Common myeloid progenitor, CD34-positive (primary cell): ENCODE measurements at places on chromosomes 4 and X.

DNA sequence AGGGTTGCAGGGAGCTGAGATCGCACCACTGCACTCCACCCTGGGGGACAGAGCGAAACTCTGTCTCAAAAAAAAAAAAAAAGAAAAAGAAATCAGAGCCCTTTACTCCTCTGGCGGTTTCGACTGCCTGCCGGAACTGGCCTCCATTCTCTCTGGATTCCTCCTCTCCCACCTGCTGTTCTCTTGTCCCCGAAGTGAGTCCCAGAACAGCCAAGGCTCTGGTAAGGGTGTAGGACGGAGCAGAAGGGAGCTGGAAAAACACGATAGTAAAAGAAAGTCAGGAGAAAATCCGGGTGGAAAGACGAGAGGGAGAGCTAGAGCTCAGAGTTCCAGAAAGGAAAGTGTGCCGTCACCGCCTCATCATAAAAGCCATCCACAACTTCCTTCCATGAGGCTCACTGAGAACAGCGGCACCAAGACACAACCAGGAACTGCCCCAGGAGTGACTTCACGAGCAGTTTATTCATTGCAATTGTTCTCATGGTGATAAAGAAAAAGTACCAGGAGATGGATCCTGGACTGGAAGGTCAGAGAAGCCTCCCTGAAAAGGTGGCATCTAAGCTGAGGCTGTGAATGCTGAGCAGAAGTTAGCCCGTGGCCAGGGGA is 12.3 kb downstream of the TLR3 start:
- H3K4me3 ChIP-seq = no peak overlapping the region
- no peaks in the 10 kb centered on the region for H3K4me1 ChIP-seq
- no peak overlapping the region for H3K27ac ChIP-seq
- no peaks in the 10 kb centered on the region for H3K27me3 ChIP-seq

DNA sequence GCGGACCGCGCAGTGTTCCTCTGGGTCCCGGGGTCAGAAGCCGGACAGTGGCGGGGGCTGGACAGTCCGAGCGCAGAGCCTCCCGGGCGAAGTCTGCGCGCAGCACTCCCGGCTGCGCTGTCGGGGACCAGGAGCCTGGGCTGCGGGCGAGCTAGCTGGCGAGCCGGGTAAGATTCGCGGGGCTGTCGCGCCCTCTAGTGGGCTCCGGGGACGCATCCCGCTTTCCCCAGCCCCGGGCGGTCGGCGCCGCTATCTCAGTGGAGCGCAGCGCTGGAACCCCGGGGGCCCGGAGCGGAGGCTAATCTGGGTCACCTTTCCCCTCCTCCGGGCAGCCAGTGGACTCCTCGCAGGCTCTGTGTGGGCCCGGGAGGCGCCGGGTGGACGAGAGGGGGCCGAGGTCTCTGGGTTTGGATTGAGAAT is 4.2 kb downstream of the PDGFRA start:
- H3K27me3 ChIP-seq = peaks cover 29% of the 10 kb centered on the region
- H3K36me3 ChIP-seq = no peaks in the 10 kb centered on the region
- H3K4me1 ChIP-seq = peaks cover 50% of the 10 kb centered on the region
- peak; percentile 88 for DNase-seq

GRCh38 chrX:119755981-119756533 is 2.3 kb upstream of the SOWAHD start:
- H3K27me3 ChIP-seq = peaks cover 3% of the 10 kb centered on the region
- H3K27ac ChIP-seq = peak overlapping the region; percentile 63
- H3K36me3 ChIP-seq = no peaks in the 10 kb centered on the region

GRCh38 chr4:35539404-35540055 is 704.8 kb downstream of the ARAP2 start:
- H3K27ac ChIP-seq = no peak overlapping the region
- H3K4me3 ChIP-seq = no peak overlapping the region
- H3K27me3 ChIP-seq = no peaks in the 10 kb centered on the region
- no peaks in the 10 kb centered on the region for H3K36me3 ChIP-seq

DNA sequence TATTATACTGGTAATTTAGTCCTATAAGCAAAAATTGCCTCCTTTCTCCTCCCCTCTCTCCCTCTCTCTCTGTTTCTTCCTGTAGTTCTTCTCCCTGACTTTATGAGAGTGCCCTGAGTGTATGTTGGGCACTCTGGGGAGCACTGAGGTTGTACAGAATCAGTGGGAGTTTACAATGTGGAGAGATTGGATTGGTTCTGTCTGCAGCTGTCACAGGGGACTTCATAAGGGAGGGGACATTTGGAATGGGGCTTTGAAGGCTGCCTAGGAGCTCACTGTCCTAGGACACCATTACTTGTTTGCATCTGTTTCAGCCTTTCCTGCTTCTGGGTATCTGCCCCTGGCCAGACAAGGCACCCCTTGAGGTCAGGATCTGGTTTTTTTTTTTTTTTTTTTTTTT is 22.9 kb downstream of the SH3TC1 start:
- H3K27ac ChIP-seq = no peak overlapping the region
- H3K27me3 ChIP-seq = no peaks in the 10 kb centered on the region
- no peaks in the 10 kb centered on the region for H3K36me3 ChIP-seq
- no peak overlapping the region for H3K4me3 ChIP-seq
- DNase-seq = no peak
- peaks cover 70% of the 10 kb centered on the region for H3K4me1 ChIP-seq

- H3K27me3 ChIP-seq = no peaks in the 10 kb centered on the region
- no peaks in the 10 kb centered on the region for H3K4me1 ChIP-seq
- no peak for DNase-seq
- no peak overlapping the region for H3K27ac ChIP-seq
- H3K36me3 ChIP-seq = peaks cover 2% of the 10 kb centered on the region
- peak overlapping the region; percentile 63 for H3K4me3 ChIP-seq
Measured at GRCh38 chrX:56783450-56783831, 54.4 kb downstream of the NBDY start.

GRCh38 chrX:104972737-104973136 is 247.8 kb downstream of the TEX13A start:
- no peak overlapping the region for H3K4me3 ChIP-seq
- H3K27me3 ChIP-seq = no peaks in the 10 kb centered on the region
- DNase-seq = no peak

- H3K27me3 ChIP-seq = no peaks in the 10 kb centered on the region
- no peak overlapping the region for H3K4me3 ChIP-seq
- no peak for DNase-seq
- H3K4me1 ChIP-seq = no peaks in the 10 kb centered on the region
Measured at GRCh38 chr4:21276046-21276445, 575.8 kb downstream of the PACRGL start.

DNA sequence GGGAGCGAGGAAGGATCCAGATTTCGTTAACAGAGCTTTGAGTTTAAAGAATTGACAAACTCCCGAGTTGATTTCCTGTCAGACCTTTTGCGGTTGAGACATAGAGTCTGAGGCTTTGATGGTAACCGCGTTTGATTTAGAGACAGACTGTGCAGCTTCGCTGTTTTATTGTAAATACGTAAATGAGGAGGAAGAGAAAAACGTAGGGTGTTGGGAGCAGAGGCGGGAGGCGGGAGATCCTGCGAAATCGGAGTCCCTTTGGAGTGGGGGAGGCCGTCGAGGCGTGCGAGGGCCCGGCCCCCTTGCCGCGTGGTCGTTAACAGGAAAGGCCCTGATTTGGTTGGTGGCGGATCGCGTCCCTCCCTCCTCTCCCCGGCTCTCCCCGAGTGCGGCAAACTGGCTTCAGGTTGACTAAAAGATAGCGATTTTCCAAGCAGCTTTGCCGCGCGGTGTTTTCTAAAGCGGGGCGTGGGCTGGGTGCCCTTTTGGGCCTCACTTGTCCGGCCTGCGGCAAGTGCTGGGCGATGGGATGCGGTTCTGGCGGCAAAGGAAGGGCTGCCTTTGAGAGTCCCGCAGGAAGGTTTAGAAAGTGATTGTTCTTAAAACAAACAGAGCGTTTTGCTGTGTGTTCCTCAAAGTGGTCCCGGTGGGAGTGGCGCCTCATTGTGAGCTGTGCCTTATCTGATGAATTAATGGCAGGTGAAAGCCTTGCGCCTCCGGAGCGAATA is 857 bp downstream of the SCML1 start:
- no peak overlapping the region for H3K27ac ChIP-seq
- H3K4me3 ChIP-seq = peak overlapping the region; percentile 40
- no peaks in the 10 kb centered on the region for H3K36me3 ChIP-seq
- no peaks in the 10 kb centered on the region for H3K27me3 ChIP-seq

DNA sequence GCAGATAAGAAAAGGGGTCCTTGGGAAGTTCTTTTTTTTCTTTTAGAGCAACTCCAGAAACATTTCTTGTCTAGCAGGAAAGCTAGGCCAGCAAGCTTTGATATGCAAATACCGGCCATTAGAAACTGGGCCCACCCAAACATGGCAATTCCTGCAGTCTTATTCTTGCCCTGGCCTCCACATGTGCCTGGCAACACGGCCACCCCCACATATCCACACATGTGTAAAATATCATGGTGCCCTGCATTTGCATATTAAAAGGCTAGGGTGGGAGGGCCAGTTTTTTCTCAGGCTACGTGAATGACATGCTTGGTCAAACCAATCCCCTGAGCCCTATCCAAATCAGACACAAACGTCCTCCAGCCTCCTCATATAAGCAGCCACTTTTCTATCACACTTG is 171.7 kb upstream of the ZCCHC13 start:
- no peak for DNase-seq
- no peak overlapping the region for H3K4me3 ChIP-seq
- no peaks in the 10 kb centered on the region for H3K4me1 ChIP-seq
- H3K36me3 ChIP-seq = no peaks in the 10 kb centered on the region
- H3K27ac ChIP-seq = no peak overlapping the region

DNA sequence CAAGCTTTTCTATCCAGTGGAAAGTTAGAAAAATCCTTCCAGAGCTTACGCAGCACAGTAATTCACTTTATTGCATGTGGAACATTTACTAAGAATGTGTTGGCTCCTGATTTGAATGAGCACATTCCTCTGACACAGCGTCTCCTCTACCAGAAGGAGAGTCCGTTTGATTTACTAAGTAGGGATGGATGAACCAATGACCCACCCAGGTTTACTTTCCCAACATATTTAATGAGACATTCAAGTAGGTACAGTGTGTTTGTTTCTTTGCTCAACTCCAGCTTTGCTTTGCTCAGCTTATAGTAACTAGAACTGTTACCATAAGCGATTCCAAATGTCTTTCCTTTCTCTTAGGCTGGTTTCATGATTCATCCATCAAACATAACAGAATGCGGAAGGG is 161.7 kb downstream of the SMARCA1 start:
- H3K4me1 ChIP-seq = no peaks in the 10 kb centered on the region
- H3K36me3 ChIP-seq = no peaks in the 10 kb centered on the region
- H3K27me3 ChIP-seq = no peaks in the 10 kb centered on the region
- no peak overlapping the region for H3K4me3 ChIP-seq

GRCh38 chrX:73214426-73215094 is at the start of gene NAP1L2:
NAP1L2 (minus strand) TSS chrX:73214851; CDS start chrX:73214492, 359 bp downstream.
- no peaks in the 10 kb centered on the region for H3K36me3 ChIP-seq
- peak; percentile 90 for DNase-seq
- H3K27ac ChIP-seq = peak within 1 kb of the TSS; percentile 68
- H3K4me3 ChIP-seq = peak within 1 kb of the TSS; percentile 73

GRCh38 chrX:122047261-122047660 is 999.9 kb downstream of the GLUD2 start:
- DNase-seq = no peak
- no peak overlapping the region for H3K4me3 ChIP-seq

GRCh38 chr4:62366939-62367338 is 1166.8 kb downstream of the ADGRL3 start:
- no peaks in the 10 kb centered on the region for H3K4me1 ChIP-seq
- no peak for DNase-seq
- H3K4me3 ChIP-seq = no peak overlapping the region
- H3K36me3 ChIP-seq = no peaks in the 10 kb centered on the region

- no peak overlapping the region for H3K4me3 ChIP-seq
- no peak for DNase-seq
- H3K4me1 ChIP-seq = no peaks in the 10 kb centered on the region
Measured at GRCh38 chr4:138677212-138677611, 338.4 kb upstream of the NOCT start.

GRCh38 chrX:44439242-44439794 is 95.8 kb upstream of the EFHC2 start:
- no peak overlapping the region for H3K4me3 ChIP-seq
- no peak overlapping the region for H3K27ac ChIP-seq
- no peaks in the 10 kb centered on the region for H3K4me1 ChIP-seq
- DNase-seq = no peak

GRCh38 chrX:38142610-38143009 is 78.1 kb downstream of the SRPX start:
- no peaks in the 10 kb centered on the region for H3K27me3 ChIP-seq
- H3K4me1 ChIP-seq = no peaks in the 10 kb centered on the region
- H3K36me3 ChIP-seq = no peaks in the 10 kb centered on the region
- H3K27ac ChIP-seq = no peak overlapping the region
- H3K4me3 ChIP-seq = no peak overlapping the region

DNA sequence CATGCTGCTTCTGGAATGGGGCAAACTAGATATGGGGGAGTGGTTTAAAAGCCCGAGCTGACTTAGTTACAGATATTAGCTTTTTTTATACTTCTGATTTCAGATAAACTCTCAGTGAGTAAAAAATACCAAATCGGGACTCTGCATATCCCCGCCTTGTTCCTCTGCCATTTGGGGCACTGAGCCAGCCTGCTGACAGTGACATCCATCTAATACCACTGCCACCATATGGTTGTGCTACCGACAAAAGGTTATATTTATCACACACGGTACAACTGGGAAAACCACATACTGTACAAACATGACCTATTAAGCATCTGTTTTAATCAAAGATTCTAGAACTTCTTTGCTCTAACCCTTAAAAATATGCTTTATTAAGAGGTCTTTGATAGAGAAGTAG is 78.7 kb downstream of the GALNT7 start:
- H3K4me1 ChIP-seq = no peaks in the 10 kb centered on the region
- H3K27me3 ChIP-seq = no peaks in the 10 kb centered on the region
- H3K27ac ChIP-seq = no peak overlapping the region
- peak; percentile 63 for DNase-seq
- H3K36me3 ChIP-seq = peaks cover 2% of the 10 kb centered on the region

DNA sequence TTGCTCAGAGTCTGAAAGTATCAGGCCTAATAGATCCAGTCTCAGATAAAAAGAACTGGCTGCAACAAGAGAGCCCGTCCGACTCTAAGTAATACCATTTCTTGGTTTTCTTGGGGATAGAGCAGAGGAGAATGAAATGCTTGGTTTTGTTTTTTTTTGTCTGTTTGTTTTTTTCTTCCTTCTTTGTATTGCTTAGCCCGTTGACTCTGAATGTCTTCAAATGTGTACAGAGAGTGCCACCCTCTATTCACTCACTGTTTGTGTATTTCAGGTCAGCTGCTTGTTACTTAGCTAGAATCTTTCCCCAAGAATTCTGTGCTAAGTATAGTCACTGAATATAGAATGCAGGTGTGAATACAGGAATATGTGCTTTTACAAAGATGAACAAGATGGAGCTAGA is 5.7 kb upstream of the TMEM156 start:
- no peak overlapping the region for H3K4me3 ChIP-seq
- H3K27ac ChIP-seq = no peak overlapping the region
- H3K4me1 ChIP-seq = peaks cover 1% of the 10 kb centered on the region
- no peaks in the 10 kb centered on the region for H3K36me3 ChIP-seq
- no peak for DNase-seq
- no peaks in the 10 kb centered on the region for H3K27me3 ChIP-seq

DNA sequence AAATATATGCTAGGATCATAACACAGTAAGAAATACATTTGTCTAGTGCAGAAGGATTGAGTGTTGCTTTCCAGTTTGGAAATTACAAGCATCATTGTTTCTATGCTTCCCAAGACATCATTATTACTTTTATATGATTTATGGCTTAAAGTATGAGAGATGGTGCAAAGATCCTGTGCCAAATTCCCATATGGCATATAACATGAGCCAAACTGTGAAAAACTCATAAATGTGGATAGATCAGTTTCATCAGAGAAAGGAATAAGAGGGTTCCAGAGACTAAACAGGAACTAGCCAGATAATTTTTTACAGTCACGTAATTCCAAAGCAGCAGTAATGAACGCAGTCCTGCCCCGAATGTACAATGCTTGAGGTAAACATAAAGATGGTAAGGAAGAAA is 126.3 kb downstream of the PRDM5 start:
- no peak overlapping the region for H3K27ac ChIP-seq
- DNase-seq = no peak
- no peak overlapping the region for H3K4me3 ChIP-seq
- no peaks in the 10 kb centered on the region for H3K4me1 ChIP-seq
- no peaks in the 10 kb centered on the region for H3K36me3 ChIP-seq
